ENCODE measurements at places on chromosomes 1 and 21.
A peak's percentile ranks its signal among the peaks of the same experiment; 100 is the strongest.

- DNase-seq: peak; percentile 80
Measured at GRCh38 chr1:155277902-155278688, 832 bp downstream of the HCN3 start.

- DNase-seq: no peak
Measured at GRCh38 chr1:243587823-243588560, 262.1 kb downstream of the AKT3 start.

DNA sequence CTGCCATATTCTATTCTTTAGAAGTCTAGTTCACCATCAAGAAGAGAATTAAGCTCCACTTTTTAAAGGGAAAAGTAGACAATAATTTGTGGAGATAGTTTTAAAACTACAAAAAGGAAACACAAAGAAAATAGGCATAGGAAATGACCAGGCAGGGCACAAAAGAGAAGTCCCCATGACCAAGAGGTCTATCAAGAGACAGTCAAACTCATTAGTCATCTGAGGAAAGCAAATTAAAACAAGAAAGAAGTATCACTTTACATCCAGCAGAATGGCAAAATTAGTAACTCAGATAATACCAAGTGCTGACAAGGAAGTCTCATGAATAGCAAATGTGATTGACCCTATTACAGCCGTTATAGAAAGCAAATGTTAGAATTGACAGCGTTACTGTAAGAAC is 243.7 kb upstream of the SNX7 start:
- no peak for DNase-seq

- no peak for DNase-seq
Measured at GRCh38 chr1:54459140-54459539, 52.9 kb upstream of the SSBP3 start.

Data from stimulated activated CD4-positive, alpha-beta T cell treated with anti-CD3 and anti-CD28 coated beads, Interleukin-15, amount 100 ng/mL, for 24 hours (primary cell).